NCI-H460 (cell line): ENCODE measurements at places on chromosomes 2 and 18.

DNA sequence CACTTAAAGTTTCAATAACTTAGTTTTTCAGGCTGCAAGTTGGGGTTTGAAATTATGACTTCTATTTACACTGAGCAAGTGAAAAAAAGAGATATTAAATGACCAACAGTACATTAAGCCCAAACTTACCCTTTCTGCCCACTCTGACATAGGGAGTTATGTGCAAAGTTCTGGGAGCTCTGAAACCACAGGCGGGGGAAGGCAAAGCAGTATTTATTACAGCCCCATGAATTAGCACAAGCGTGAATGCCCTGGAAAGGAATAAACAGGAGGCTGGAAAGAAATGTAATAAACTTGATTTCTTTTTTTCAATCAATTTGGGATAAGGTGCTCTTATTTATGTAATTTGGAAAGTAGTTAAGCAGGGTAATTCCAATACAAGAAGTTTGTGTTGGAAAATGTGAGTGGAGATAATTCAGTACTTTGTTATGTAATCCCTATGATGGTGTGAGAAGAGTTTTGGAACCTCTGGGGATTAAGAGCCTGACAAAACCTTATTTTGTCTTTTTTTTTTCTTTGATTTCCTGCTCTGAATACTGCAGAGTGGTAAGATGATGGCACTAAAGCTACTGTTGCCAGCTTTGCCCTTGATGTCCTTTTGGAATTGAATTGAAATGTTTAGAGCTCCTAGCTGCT is 351.5 kb downstream of the ARHGAP15 start:
- DNase-seq: no peak

DNA sequence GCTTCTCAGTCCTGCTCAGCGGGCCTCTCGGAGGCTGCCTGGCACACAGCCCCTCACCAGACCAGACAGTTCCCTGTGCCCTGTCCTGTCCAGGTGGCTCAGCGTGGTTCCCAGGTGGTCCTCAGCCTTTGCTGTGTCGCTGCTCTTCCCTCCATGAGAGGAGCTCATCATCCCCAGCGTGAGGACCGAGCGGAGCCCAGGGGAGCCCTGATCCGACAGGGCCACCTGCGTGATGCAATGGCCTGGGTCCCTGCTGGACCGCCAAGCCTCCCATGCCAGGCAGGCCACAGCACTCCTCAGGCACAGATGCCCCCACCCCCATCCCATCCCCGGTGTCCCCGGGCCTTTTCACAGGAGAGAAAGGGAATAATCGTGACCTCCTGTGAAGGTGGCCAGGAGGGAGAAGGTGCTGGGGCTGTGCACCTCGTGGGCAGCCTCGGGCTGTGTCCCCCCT is 4.3 kb downstream of the GPC1 start:
- DNase-seq: no peak

GRCh38 chr2:158094487-158095092 is 7.1 kb upstream of the UPP2 start:
- no peak for DNase-seq

GRCh38 chr2:19711470-19712372 is 190.1 kb downstream of the TTC32 start:
- DNase-seq: no peak

DNA sequence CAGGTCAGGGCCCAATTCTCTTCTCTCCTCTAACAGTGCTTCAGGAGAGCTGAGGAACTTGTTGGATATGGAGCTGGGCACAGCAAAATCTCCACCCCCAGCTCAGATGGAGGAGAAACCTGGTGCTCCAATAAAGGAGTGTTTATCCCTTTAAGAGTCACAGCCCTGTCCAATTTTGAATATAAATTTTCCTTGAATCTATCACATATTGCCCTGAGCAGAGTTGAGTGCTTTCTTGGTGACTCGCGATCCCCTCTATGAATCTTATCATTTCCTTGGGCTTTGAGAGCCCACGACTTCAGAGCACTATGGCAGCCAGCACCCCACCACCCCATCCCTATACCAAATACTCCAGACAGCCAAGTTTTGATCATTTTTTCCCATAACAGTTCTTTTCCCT is 34.4 kb upstream of the SMAD7 start:
- no peak for DNase-seq

DNA sequence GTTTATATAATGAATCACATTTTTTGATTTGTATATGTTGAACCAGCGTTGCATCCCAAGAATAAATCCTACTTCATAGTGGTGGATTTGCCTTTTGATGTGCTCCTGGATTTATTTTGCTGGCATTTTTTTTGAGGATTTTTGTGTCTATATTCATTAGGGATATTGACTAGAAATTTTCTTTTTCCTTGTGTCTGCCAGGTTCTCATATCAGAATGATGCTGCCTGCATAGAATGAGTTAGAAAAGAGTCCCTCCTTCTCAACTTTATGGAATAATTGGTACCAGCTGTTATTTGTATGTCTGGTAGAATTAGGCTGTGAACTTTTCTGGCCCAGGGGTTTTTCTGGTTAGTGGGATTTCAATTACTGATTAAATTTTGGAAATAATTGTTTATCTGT is 457.4 kb upstream of the DSEL start:
- no peak for DNase-seq

DNA sequence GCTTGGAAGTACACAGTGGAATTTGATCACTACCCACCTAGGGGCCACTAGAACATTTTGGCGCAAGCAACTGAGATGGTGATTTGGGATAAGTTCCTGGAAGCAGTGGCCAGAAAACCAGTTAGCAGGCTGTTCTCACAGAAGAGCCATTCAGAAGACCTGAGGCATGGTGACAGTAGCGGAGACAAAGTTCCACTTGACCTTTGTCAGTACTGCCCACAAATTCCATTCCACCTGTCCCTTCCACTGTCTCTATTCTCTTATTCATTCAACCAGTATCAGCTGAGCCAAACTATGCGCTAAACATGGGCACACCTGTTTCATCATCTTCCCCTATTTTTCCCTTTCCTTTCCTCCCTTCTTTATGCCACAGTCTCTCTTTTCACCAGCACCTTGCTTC is 59.2 kb upstream of the PPP1CB start:
- DNase-seq: no peak

DNA sequence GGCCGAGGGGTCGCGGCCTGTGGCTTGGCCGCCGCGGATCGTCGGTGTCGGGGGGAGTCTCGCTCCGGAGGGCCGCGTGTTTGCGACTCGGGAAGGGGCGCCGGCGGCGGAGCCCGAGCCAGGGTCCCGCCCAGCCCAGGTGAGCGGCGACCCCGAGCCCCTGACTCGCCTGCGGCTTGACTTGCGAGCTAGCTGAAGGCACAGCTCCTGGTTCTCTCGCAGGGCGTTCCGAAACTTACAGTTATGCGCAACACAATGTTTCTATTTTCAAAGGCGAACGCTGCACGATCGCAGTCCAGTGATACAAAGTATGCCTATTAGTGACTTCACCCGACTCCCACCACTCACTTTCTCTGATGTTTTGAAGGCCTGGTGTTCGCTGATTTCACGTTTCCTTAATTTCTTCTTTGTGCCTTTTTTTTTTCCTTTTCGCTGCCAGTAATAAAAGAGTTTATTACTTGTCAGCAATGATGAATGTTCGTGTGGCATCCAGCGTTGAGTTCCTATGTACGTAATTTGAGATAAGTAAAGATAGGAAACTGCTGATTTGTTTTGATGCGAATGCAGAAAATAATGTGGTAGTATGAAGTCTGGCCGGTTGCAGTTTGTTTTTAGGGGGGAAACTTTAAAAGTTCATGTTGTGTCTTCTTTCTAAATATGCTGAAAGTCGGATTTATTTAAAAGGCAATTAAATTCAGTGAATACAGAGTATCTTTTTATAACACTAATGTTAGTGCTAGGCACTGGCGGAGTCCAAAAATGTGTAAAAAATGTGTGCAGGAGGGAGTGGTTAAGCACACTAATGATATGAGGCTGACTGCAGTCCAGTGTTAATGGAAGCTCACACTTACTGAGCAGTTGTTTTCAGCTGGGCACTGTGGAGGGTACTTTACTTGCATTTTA is 706 bp downstream of the UBXN2A start:
- peak; percentile 11 for DNase-seq

- no peak for DNase-seq
Measured at GRCh38 chr2:141380008-141380979, 750.5 kb downstream of the LRP1B start.

DNA sequence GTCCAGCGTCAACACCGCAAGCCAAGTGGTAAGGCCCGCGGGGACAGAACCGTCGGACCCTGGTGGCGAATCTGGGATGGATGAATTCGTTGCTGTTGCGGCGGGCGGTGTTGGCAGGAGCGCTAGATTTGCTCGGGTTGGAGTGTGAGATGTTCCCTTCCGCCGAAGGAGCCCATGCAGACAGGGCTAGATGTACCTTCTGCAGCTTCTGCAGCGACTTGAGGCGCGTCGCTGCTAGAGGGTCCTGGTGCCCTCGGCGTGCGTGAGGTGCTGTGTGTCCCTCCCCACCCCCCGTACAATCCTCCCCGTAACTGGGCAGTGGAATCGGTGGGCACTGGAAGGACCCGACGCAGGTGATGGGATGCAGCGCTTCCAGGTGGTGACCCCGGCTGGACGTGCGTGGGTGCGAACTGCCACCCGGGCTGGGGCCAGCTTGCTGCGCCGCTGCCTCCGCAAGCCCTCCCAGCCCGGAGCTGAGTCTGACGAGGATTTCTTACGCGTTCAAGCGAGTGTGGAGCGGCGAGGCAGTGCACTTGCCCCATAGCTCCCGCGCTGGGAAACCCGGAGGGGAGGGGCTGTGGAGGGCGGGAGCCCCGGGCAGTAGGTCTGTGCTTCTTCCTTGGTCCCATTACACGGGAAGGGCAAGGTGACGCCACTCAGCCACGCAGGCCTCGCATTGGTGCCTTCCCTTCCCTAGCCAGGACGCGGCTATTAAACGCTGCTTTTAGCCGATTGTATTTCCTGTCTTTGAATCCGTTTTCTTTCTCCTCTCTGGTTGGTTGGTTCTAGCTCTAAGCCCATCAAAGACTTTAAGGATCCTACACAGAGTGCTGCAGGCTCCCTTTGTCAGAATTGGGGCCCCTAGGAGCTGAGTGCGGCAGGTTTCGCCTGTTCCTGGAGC is 34.2 kb downstream of the CHRNA1 start:
- DNase-seq: no peak

DNA sequence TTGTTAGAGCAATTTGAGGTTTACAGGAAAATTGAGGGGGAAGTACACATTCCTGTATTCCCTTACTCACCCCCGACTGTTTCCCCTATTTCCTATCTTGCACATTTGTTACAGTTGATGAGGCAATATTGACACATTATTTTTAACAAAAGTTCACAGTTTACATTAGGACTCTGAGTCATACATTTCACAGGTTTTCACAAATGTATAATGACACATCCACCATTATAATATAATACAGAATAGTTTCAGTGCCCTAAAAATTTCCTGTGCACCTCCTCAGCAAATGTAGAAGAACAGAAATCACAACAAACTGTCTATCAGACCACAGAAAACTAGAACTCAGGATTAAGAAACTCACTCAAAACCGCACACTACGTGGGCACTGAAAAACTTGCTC is 160.6 kb upstream of the RMP24 start:
- peak; percentile 15 for DNase-seq
